ENCODE measurements at places on chromosomes 2 and 18.
A peak's percentile ranks its signal among the peaks of the same experiment; 100 is the strongest.

GRCh38 chr2:169112841-169113240 lies 43.5 kb downstream of the DHRS9 start:
- no peak for DNase-seq

DNA sequence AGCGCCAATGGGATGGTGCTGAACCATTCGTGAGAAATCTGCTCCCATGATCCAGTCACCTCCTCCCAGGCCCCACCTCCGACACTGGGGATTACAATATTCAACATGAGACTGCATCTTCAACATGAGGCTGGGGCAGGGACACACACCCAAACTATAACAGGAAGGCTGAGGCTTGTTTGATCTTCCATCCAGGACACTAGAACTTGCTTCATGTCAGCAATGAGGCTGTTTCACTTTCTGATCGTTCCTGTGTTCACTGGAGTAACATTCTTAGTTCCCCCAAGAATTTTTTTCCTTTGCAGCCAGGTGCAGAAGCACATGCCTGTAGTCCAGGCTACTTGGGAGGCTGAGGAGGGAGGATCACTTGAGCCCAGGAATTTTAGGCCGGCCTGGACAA lies 30.8 kb upstream of the SOX11 start:
- DNase-seq, result no peak

DNA sequence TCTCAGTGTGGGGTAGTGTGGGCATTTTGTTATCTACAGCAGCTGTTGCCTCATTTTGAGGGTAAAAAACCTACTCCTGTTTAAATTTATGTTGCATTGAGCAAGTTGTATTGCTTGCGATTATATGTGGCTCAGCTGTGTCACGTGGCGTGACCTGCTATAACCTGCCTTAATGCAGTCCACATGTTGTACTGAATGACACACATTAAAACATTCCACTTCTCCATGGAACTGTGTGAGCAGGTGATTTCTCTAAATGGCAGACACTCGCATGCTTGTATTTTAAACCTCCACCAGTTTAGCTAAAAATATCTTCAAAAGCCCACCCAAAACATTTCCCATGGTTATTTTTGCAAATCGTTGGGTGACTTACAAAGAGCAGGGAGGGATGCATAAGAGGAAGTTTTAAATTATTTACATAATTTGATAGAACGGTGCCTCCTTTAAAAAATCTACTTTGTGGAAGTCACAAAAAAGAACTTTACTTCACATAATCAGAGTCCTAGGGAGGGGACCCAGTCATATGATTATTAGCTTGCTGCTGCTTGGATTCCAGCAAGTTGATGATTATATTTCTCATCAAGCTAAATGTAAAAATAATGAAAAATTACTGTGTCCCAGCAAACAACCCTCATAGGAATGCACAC lies 163.3 kb upstream of the ZEB2 start:
- DNase-seq, result no peak

DNA sequence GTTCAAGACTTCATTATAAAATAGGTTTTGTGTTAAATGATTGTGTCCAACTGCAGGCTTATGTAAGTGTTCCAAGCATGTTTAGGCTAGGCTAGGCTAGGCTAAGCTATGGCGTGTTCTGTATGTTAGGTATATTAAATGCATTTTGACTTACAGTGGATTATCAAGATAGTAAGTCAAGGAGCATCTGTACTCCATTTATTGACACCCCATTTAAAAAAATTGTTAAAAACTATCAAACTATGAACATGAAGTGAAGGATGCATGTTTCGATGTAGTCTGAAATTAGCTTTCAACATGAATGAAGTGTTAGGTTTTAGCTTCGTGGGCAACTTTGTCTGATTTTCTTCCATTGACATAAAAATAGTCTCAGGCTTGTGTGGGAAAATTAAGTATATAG lies 290.5 kb downstream of the PARD3B start:
- DNase-seq, result no peak

DNA sequence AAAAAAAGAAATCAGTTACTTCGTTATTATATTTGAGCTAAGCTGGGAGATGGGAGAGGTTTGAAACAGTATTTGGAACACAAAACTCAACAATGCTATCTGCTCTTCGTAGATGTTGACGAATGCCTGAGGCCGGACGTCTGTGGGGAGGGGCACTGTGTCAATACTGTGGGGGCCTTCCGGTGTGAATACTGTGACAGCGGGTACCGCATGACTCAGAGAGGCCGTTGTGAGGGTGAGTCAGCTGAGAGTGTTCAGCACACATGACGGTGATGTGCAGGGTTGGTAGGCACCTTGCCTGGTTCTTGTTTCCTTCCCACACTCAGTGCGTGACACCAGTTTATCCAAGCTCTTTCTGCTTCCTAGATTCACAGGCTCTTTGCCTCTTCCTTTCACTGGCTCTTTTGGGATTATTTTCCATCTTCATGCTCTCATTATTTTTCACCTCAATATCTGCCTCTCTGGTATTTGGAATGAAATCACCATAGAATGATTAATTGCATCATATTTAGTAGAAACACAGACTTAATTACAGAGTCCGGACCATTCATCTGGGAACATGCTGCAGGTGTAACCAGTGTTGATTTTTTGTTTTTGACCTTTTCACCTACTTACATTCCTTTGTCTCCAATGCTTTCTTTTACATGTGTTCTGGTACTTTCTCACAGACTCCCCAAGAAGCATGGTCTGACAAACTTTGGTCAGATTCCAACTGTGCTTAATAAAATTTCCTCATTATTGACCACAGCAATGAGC lies 200.6 kb upstream of the RASGRP3 start:
- DNase-seq, result no peak

- no peak for DNase-seq
Measured at GRCh38 chr2:148725564-148725963, 81.0 kb downstream of the EPC2 start.

DNA sequence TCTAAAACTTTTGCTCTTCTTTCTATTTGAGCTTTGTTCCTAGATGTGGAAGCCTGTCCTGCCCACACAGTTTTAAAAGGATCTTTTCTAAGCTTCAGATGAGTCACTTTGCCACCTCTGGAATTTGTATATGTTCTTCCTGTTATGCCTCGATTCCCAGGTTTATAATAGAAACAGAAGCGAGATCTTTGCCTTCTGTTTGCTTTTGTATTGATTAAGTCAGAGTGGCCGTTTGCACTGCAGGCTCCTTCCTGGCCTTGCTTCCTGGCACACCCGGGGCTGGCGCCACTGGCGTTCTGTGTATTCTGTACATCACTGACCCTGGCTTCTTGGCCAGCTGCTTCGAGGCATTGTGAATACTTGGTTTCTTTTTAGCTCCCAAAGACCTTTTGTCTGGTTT lies 91.8 kb downstream of the MTCL1 start:
- DNase-seq, result no peak

DNA sequence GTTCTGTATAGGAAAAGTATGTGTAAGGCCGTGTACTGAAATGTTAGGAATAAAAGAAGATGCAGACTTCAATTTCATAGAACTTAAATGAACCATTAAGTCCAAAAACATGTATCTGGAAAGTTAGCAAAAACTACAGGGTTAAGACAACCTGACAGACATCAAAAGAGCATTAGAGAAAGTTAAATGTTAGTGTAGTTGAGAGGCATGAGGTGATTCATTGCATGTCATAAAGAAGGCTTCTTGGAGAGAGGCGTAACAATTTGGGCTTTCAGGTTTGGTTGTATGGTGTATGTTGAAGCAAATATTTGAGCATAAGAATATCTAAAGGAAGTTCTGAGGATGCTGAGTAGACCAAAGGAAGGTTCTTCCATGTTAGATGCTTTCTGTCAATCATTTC lies 6.3 kb downstream of the EPC2 start:
- DNase-seq, result no peak

- DNase-seq, result peak; percentile 3
Measured at GRCh38 chr2:221156062-221156734, 415.9 kb downstream of the EPHA4 start.

DNA sequence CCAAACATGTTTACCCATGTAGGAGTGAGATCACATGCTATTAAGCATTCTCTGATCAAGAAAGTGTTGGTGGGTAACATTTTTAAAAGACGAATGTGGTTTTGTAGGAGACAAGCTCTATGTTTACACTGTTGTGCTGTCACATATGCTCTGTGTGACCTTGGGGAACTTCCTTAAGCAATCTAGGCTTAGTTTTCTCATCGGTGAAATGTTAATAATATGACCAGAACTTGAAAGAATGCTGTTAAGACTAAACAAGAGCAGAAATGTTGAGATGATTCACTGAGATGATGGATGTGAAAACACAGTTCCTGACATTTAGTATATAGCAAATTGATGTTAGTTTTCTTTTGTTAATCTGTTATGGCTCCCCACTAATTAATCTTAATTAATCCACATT lies 860.9 kb upstream of the CNTNAP5 start:
- no peak for DNase-seq

- DNase-seq, result no peak
Measured at GRCh38 chr2:25557179-25558036, 116.0 kb downstream of the DTNB start.

DNA sequence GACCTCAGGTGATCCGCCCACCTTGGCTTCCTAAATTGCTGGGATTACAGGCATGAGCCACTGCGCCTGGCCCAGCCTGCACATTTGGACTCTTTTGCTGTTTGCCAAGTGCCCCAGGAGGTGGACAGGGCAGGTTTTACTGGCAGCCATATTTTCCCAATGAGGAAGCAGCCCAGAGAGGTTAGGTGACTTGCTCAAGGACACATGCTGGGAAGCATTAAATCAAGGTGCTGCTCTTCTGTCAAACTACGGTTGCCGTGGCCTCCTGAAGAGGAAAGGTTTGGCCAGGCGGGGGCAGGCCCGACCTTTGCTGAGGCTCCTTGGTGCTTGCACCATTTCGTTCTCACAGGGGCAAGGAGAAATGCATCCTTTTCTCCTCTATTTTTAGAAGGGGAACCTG lies 44.0 kb downstream of the DNMT3A start:
- DNase-seq, result no peak

DNA sequence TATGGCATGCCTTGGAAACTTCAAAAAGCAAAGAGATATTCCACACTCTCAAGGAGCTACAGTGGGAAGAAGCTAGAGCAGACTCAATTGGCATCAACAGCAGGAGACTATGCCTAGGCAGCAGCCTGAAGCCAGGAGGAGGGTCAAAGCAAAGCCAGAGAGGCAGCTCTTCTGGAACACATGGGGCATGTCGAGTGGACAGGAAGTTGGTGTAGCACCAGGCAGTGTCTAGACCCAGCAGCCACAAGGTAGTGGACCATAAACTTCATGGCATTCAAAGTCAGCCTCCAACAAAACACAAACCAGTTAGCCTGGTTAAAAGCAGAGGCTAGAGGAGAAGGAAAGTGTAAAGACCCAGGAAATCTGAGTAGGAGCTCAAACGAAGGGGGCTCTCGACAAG lies 311.2 kb upstream of the PKDCC start:
- DNase-seq, result no peak

- no peak for DNase-seq
Measured at GRCh38 chr2:219765231-219765911, 137.9 kb downstream of the SLC4A3 start.

DNA sequence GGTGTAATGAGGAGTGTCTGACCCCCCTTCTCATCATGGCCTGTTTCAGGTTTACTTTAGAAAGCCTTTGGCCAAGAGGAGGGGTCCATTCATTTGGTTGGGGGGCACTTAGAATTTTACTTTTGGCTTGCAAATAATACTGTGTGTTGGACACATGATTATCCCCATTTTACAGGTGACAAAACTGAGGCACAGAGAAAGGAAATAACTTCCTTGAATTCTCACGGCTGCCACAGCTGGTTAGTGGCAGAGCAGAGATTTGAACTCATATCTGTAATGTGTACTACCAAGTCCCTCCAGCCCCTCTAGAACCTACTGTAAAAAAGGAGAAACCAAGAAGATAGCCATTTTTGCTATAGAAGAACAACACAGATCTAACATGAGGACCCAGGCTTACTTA lies 124.8 kb upstream of the NDUFV2 start:
- no peak for DNase-seq

GRCh38 chr2:166376488-166376828 lies 714 bp upstream of the SCN9A start:
- no peak for DNase-seq

DNA sequence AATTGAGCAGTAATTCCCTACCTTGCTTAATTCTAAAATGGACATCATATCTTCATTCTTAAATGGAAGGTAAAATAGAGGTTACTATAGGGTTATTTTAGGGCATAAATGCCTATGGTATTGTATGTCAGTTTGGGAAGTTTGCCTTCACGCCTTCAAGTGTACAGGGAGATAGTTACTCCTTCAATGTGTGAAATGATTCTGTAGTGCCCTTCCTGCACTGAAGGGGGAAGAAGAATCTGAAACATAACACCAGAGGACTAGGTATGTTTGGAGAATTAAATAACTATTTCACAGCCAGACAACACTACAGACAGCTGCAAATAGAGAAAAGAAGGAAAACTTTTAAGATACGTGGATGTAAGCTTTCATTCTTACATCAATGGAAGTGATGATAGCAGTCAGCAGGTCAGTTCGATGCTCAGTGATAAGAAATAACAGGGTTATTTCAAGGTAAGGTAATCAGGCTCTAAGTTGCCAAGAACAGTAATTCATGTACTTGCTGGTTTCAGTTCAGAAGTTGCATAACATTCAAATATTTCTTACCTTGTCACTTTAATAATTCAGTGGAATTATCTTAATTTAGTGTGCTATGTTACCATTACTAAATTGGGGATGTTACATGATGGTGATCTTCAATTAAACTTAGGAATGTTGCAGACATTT lies 4.0 kb downstream of the PKP4 start:
- no peak for DNase-seq

GRCh38 chr2:118049816-118050140 lies 35.9 kb upstream of the CCDC93 start:
- DNase-seq, result no peak

- peak; percentile 37 for DNase-seq
Measured at GRCh38 chr2:144495227-144496091, 24.5 kb downstream of the ZEB2 start.

GRCh38 chr2:31475692-31476091 lies 61.1 kb upstream of the XDH start:
- DNase-seq, result no peak

- no peak for DNase-seq
Measured at GRCh38 chr2:158189526-158189925, 87.8 kb downstream of the UPP2 start.
